H4 (cell line): ENCODE measurements at places on chromosomes 16 and 17. TPM values are rescaled to one million over a fixed set of nuclear protein-coding genes. Genes with fewer than 3 reads are reported as not detected.

- DNase-seq, result no peak
Observed at GRCh38 chr17:7466639-7467341, 12.6 kb downstream of the ZBTB4 start.

The ARL16 gene
- 31.1 and 47.5 TPM in 2 replicates for total RNA-seq

The TNFRSF13B gene
- total RNA-seq, result not detected in 2 replicates

The MRC2 gene
- total RNA-seq, result 73.3 and 79.9 TPM in 2 replicates

The ZNF629 gene
- total RNA-seq, result 10.7 and 13.9 TPM in 2 replicates
